SW480 (cell line): ENCODE measurements at places on chromosomes 2 and 18.

GRCh38 chr18:78659748-78660147 is 319.9 kb upstream of the SALL3 start:
- no peak for DNase-seq

- DNase-seq: no peak
Observed at GRCh38 chr2:62257466-62257865, 61.6 kb downstream of the B3GNT2 start.

DNA sequence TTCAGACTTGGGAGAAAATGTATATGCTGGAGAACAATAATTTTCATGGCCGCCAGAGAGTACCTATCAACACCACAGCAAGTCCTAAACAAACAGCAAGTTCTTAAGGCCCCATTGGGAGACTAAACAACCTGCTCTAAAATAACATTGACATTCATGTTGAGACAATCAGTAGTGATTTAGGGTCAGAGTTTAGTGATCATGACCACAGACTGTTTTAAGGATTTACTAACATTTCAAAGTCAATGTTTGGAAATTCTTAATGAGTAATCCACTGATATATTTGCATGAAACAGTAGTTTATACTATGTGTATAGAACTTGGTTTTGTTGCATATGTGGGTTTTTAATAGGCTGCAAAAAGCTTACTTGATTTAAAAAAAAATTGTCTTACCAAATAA is 34.7 kb downstream of the RASGRP3 start:
- DNase-seq: no peak

DNA sequence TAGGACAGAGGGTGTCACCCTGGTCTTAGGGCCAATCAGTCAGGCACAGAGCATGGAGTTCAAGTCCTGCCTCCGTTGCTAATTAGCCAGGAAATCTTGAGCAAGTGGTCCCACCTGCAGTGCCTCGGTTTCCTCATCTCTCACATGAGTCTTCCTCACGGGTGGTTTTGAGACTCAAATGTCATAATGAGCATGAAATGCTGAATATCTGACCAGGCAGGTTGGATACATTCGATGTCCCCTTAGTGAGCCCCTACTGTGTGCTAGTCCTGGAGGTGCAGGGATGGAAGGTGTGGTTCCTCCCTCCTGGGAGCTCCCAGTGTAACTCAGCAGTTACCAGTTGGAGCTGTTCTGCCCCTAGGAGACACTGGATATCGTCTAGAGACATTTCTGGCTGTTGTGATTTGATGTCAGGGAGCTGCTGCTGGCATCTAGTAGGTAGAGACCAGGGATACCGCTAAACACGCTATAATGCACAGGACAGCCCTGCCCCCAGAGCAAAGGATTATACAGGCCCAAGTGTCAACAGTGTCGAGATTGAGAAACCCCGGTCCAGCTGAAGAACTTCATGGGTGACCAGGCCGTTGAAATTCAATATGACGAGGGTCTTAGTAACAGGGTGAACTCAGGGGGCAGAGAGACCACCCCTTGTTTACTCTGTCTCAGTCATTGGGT is 118.5 kb upstream of the TWIST2 start:
- no peak for DNase-seq

- no peak for DNase-seq
Observed at GRCh38 chr2:157662401-157662800, 33.7 kb upstream of the ACVR1C start.

DNA sequence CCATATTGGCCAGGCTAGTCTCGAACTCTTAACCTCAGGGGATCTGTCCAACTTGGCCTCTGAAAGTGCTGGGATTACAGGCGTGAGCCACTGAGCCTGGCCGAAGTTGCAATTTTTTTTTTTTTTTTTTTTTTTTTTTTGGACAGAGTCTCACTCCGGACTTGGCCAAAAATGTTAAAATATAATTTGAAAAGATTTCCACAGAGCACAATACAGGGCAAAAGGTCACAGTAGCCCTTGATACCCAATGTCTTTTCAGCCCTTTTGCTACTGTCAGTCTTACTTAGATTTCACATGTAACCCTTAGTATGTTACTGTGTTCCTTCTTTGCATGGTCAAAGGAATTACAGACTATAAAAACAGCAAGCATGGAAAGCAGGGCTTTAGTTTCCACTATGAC is 42.6 kb upstream of the MAPRE2 start:
- no peak for DNase-seq

DNA sequence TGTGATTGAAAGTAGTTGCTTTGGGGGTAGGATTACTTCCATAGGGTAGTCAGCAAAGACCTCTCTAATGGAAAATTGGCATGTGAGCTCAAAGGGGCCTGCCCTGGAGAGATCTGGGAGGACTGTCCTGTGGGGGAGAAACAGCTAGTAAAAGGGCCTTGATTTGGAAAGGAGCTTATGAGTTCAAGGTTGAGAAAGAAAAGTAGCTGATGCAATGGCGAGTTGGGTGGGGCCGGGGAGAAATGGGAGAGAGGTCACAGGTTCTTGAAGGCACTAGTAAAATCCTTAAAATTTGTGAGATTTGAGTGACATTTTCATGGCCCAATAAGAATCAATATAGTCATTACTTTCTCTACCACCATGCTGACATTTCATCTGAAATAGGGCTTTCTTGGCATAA is 82.0 kb upstream of the CCDC195 start:
- no peak for DNase-seq

- no peak for DNase-seq
Observed at GRCh38 chr2:141162314-141162713, 968.5 kb downstream of the LRP1B start.

- DNase-seq: no peak
Observed at GRCh38 chr2:223433461-223433860, 168.7 kb downstream of the SCG2 start.

GRCh38 chr2:191061381-191061980 is 47.5 kb upstream of the STAT1 start:
- no peak for DNase-seq

DNA sequence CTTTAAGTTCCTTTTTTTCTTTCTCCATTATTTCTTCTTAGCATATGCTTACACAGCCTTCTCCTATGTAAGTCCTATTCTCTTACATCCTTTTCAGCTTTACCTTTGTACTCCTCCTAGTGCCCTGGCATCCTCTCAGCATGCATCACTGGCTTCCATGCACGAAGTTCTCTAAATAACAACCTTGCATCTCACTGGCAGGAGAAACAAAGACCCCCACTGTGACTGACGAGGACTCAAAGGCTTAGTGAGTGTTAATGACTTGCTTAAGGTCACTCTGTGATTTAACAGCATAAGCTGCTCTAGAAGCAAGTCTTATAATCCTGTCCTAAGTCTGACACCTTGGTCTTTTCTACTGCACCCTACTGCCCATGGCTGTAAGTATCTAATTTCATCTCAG is 1236.0 kb upstream of the CELF4 start:
- no peak for DNase-seq
